ENCODE measurements at places on chromosomes 5 and 9.

- DNase-seq = peak; percentile 72
These were observed 247.9 kb downstream of the MSX2 start for GRCh38 chr5:174972291-174972690.

- DNase-seq = no peak
These were observed 16.4 kb upstream of the RPS14 start for GRCh38 chr5:150465927-150466326.

DNA sequence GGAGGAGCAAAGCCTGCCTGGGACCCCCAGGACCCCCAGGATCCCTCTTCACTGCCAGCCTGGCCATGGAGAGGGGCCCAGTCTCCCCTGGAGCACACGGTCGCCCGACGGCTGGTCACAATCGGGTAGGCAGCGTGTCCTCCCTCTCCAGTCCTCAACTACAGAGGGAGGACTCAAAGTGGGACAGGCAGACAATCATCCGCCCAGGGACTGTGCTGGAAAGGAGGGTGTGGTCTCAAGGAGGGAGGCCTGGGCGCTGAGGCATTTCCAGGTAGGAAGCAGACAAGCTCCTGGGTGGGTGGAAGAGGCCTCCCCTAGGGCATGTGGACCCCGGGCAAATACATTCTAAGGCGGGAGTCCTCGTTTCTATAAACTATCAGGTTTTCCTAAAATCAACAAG lies 93.2 kb upstream of the ADAMTS2 start:
- DNase-seq = no peak

- DNase-seq = peak; percentile 73
These were observed 28.2 kb downstream of the MTAP start for GRCh38 chr9:21830589-21830988.

DNA sequence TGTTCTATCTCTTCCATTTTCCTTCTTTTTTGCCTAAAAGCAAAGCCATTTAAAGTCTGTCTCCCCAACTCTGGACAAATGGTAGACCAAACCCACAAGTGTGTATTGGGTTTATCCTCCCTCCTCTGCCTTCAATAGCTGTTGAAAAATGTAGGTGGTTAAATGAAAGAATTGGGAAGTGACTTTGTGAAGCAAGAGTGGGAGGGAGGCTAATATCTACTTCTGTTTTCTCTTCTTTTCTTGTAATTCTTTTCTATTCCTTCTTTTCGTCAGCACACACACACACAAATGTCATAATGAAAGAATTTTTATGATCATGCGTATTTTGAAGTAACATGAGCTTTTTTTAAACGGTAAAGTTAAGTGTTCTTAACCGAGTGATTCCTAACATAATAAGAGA lies 3.8 kb downstream of the CCDC152 start:
- no peak for DNase-seq

- DNase-seq = no peak
These were observed 114.1 kb downstream of the PCSK5 start for GRCh38 chr9:76004526-76004925.

DNA sequence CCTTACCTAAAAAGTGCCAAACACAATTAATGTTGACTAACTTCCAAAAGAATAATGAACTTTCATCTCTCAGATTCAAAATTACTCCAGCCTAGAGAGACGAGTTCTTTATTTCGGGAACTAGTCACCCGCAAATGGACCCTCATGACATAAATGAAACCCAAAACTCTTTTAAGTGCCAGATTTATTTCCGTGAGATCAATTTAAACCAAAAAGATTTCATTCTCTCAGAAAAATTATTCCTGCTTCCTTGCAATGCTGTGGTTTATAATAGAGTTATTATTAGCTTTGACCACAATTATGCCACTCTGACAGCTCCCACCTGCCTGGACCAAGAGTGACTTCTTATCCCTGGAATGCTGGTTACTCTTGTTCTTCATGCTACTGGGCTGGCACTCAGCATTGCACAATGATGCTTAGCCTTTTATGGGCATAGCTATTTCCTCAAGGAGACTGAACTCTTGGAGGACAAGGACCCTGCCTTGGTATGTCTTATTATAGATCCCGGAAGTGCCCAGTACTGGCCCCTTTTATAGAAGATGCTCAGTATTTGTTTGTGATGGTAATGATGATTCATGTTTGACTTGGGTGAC lies 183.5 kb downstream of the SNX18 start:
- DNase-seq = peak; percentile 28

- no peak for DNase-seq
These were observed 26.1 kb downstream of the SMIM32 start for GRCh38 chr5:136166909-136167308.

- no peak for DNase-seq
These were observed 1.6 kb upstream of the OXCT1 start for GRCh38 chr5:41871852-41872251.

DNA sequence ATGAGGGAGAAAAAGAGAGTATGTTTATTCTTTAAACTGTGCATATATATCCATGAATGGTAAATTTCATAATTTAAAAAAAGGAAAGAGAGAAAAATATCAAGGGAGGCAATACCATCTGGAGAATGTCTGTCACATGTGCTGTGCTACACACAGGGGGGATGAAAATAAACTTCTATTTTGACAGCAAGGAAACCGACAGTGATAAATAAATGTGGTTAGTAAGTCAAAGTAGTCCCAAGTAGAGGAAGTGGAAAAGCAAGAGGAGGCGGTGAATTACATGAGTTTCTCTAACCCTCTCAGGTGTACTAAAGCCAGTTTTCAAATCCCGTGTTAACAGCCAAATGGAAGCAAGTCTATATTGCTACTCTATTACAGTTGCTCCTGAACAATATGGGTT lies 83.3 kb downstream of the ICE1 start:
- DNase-seq = no peak

GRCh38 chr9:73006986-73007385 lies 54.1 kb upstream of the ALDH1A1 start:
- no peak for DNase-seq

GRCh38 chr9:127574072-127574993 lies 37.7 kb upstream of the STXBP1 start:
- DNase-seq = peak; percentile 97

- no peak for DNase-seq
These were observed 61.7 kb downstream of the HSPA4 start for GRCh38 chr5:133113331-133114061.

GRCh38 chr5:95723632-95724369 lies 7.3 kb upstream of the RHOBTB3 start:
- DNase-seq = no peak

DNA sequence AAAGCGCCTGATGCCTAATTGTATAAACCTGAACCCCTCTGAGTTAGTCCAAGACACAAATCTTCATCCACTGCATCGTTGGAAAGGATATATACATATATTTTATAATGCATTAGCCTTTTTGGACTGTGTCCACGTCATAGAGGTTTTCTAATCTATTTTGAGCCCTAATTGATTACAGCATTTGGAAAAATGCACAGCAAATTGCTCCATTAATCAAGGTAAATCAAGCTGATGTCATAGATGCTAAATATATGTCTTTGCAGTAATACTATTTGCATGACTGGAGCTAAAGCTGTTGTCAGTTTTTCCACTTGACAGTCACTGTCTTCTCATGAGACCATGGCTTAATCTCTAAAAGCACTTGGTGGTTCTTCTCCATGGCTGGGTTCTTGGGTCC lies 483.5 kb upstream of the TNC start:
- no peak for DNase-seq

- no peak for DNase-seq
These were observed 64.2 kb upstream of the OLFM1 start for GRCh38 chr9:135023088-135023785.

DNA sequence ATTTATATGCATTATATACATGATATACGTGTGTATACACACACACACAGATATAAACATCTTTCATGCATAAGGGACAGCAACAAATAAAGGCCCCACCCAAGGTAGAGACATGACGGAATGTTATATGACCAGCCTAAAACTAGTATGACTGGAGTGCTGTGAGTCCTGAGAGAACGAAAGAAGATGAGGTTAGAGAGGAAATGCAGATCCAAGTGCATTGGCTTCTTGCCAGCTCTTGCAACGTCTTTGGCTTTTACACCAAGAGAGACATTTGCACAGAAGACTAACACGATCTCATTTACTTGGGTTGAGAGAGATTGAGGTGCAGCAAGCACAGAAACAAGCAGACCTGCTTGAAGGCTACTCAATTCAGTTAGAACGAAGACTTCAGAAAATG lies 23.0 kb downstream of the CDH10 start:
- peak; percentile 39 for DNase-seq

- no peak for DNase-seq
These were observed 5.7 kb downstream of the BARHL1 start for GRCh38 chr9:132588098-132588497.

DNA sequence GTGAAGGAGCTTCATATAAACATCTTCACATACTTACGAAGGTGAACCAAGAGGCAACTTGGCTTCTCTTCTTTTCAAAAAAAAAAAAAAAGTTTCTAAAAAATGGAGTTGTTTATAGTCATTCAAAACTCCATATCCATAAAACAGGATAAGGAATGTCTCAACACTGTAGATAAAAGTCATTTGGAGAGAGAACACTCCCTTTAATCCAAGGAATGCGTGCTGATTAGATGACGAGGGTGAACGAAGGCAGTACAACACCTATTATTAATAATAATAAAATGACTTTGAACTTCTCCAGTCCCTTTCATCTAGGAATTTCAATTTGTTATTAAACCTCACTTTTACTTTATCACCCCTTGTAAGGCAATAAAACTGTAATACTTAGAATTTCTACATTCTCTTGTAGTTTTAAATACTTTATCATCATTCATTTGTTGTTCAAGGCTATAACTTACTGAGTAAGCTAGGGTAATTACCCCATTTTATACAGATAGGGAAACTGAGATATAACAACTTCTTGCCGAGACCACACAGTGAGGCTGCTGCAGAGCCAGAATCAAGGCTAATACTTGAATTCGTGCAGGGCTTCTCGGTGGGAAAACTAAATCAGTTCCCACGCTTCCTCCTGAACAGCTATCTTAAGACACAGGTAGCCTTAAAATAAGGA lies 377.1 kb downstream of the EFNA5 start:
- DNase-seq = no peak

GRCh38 chr9:22043928-22044327 lies 34.8 kb upstream of the CDKN2B start:
- DNase-seq = no peak

GRCh38 chr9:111949919-111950318 lies 53.3 kb downstream of the UGCG start:
- DNase-seq = no peak

- no peak for DNase-seq
These were observed 274.4 kb upstream of the PCSK5 start for GRCh38 chr9:75616052-75616451.

- peak; percentile 65 for DNase-seq
These were observed 17.5 kb downstream of the PTTG1 start for GRCh38 chr5:160439205-160439600.

GRCh38 chr5:142569905-142570304 lies 116.0 kb downstream of the FGF1 start:
- DNase-seq = no peak

DNA sequence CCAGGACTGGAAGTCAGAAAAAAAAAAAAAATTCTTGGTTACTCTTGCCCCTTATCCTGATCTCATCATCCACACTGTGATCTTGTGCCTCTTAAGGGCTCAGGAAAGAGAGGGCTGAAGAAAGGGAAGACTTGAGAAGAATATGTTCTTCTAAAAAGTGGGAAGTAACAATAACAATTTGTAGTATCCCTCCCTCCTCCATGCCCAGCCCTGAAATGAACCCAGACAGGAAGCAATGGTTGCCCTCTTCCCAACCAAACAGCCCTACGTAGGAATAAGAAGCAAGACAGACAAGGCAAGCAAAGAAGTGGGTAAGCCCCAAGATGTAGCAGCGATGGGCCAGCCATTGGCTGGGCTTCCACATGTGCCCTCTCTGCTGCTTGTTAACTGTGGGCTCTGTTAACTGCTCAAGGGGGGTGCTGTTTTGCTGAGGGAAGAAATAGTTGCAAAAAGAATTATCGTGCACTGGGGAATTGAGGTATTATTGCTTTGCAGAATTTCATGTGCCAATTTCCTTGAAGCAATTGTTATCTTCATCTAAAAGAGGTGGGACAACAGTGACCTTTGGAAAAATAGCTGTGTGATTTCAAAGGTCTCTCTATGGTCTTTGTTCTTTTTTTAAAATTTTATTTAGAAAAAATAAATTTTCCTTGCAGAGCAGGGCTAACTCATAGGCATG lies 146.6 kb upstream of the PCA3 start:
- DNase-seq = no peak

All from DMS79 treated with DMSO at 0.1 percent for 48 hours (cell line).